ELR (cell line): ENCODE measurements at places on chromosomes 6 and 20.

- peak; percentile 81 for DNase-seq
Observed at GRCh38 chr6:9657994-9658393, 756.9 kb downstream of the TFAP2A start.

DNA sequence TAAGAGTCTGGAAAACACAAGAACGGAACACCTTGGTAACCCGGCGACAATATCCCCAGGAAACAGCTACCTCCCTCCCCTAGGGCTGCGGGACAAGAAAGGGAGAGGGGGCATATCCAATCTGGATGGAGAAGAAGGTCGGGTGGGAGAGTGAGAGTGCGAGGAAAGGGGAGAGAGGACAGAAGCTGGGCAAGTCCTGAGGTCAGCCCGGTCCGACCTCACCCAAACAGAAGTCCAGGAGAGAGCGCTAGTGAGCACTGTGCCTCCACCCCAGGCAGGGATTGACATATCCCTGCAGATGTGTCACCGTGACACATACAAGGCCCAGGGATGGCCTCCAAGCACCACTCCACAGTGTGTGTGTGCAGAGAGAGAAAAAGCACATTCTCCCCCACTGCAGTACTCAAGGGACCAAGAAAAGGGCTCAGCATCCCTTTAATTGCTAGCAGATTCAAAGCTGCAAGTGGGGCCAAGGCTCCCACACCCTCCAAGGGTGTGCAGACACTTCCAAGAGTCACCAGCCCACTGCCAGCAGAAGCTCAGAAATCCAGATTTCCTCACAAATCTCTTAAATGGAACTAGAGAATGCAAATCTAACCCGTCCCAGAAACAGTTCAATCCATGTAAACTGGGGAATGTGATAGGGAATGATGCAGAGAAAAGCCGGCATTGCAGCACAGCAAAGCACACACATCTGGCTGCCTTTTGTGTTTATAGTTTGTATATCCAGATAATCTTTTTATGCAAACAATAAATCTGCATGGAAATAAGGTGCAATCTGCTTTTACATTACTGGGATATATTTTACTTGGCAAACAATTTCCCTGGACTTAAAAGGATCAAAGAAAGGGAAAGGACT, 3.1 kb downstream of the PXDC1 start:
- peak; percentile 95 for DNase-seq

DNA sequence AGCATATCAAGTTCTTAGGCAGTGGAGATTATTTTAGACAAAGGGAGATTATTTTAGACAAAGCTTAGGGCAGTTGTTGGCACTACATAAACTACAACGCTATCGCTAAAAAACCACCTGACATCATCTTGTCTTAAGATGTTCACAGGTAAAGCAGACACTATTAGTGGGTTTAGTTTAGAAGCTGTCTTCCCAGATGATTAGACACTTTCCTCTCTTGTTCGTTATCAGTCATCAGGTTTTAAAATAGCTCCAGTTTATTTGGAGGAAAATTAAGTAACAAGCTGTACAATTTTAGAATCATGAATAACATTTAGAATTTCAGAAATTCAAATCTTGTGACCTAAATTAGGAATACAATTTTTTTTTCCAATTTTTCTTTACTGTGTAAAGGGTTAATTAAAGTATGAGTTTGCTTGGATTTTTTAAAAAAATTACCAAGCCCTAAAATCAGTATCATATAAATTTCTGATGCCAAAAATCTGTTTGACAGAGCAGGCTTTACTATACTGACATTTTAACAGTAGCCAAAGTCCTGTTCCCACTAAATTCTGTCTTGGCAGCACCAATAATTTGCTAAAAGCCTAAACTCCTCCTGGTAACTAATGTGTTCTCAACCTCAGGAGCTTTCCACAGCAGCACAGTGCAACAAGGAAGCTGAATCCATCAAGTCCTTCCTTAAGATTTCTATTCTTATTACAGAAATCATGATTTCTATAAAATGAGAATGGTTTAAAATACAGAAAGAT, 109.0 kb downstream of the HIVEP2 start:
- DNase-seq = no peak

GRCh38 chr6:144145541-144145940, 4.8 kb upstream of the STX11 start:
- DNase-seq = peak; percentile 34

DNA sequence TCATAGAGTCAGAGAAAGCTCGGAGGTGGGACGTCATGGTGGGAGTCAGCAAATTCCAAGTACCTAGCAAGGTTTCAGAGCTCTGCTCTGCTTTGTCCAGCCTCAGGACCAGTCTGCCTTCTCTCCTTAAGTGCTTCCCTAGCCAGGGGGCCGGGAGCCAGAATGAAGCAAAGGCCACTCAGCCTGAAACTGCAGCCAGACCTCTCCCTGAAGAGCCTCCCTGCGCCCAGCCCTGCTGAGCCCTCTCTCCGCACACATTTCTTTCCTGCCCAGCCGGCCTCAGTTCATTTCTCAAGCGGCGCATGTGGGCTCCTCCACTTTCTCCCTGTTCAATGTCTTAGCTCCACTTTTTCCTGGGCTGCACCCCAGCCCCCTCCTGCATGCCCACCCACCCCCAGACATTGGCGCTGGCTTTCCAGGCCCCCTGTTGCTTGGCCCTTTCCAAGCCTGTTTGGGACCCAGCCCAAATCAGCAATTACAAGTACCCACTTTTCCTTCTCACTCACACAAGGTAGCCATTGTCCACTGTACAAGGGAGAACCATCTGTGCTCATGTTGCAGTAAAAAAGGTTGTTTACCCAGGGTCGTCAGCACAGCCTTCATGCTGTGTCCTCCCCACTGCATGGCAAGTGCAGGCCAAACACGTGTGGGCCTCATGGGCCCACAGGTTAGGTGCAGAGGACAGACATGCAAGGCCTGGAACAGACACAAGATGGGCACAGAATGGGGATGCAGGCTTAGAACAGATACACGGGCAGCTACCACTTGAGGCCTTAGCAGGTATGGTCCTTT, 147.1 kb downstream of the MRPL14 start:
- no peak for DNase-seq

DNA sequence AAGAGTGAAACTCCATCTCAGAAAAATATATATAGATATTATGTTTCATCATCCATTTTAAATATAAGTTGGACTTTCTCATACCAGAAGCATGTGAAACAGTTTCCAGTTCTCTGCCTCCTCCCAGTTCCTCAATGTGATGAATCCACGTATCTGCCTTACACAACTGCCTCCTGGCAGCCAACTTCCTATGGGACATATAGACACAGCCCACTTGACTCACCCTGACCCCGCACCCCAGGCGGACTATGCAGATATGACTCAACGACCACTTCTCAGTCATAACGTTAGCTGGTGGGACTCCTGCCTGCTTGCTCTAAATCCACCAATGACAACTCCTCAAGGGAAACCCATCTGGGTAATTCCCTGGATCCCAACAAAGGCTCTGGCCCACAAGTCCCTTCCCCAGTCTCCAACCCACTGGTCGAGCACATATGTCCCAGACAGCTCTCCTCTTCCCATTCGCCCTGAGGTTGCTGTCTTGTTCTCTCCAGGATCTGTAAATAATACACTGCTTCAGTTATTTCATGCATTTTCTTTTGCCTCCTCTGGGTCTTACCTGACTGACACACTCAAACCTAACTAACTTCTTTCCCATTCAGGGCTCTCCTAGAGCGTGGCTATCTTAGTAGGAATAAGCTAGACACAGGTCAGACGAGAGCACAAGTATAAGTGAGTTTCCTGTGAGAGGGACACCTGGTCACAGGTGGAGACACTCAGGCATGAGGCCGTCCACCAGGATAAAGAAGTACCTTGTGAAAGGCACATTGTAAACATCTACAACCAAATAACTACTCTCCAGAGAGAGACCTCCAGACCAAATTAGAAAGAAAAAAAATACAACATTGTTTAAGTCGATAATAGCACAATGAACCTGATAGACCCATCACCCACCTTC, 548.5 kb downstream of the CD83 start:
- peak; percentile 100 for DNase-seq

DNA sequence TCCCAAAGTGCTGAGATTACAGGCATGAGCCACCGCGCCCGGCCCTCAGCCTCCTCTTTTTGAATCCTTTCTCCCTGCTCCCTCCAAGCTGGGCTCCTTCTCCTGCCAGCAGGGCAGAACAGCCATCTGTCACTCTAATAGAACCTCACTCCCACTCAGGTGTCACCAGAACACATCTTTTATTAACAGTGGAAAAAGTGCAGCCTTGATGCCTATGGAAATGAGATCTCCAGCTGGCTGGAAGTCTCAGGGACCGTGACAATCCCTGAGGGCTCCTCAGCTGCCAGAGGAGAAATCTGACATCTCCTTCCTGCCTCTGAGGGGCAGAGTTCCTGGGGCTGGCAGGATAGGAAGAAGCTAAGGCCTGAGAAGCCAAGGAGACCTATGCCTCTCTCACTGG, 28.0 kb downstream of the TMC2 start:
- no peak for DNase-seq

DNA sequence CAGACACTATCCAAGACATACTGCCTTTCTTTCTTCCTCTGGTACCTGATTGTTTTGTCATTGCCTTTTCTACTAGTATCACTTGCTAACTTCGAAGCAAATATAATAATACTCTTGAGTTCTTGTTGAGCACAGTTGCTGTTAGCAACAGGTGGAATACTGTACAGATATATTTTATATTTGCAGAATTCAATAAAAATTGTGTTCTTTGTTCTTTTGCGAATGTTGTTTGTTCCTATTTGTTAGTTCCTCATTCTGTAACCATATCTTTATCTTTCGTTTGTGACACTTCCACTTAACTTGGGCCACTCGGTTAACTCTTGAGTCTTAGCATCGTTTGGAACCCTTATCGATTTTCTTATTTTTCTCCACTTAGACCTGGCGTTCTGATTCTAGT, 868 bp downstream of the CYB5R4 start:
- no peak for DNase-seq

GRCh38 chr6:91132461-91132860, 545.6 kb upstream of the MAP3K7 start:
- DNase-seq = no peak

DNA sequence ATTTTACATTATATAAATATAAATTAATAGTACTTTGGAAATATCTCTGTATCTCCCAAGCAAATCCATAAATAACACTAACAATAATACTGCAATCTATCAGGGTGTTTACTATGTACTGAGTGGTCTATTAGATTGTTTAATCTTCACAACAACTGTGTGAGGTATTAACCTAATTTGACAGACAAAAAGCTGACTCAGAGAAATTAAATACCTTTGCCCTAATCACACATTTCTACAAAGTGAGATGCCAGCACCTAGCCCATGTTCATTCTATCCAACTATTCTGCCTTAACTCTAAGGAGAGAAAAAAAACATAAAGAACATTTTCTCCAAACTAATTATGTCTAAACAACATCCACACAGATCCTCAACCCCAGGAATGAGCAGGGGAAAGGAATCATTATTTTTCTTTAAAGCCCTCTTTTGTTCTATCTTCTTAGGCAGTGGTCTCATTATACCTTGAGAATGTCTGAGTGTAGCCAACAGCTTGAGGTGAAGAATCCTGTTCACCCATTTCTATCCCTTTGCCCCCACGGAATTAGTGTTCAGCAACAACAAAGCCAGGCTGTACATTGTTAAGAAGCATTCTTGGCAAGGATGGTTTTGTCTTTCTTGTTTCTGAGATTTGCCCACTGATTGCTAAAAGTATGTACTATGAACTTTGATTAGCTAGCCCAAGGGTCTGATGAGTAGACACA, 42.7 kb downstream of the PRL start:
- no peak for DNase-seq

- peak; percentile 97 for DNase-seq
Observed at GRCh38 chr6:37818536-37819176, 871 bp upstream of the ZFAND3 start.

GRCh38 chr6:158552055-158552795, 7.7 kb upstream of the TMEM181 start:
- no peak for DNase-seq

DNA sequence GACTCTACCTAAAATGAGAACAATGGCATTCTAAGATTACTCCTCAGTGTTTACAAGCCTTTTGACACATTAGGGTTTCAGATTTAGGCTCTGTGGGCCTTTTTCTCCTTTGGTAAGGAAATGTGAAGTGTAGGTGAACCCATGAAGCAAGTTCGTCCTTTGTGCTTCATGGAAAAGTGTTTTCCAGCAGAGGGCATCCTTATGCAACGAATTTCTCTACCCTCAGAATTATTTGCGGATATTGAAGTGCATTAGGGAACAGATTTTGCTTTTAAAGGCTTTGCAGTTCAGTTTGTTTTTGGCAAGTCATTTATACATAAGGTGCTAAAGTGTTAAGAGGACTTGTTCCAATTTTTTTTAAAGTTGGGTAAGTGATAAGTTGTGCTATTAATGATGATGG, 55.7 kb upstream of the FERMT1 start:
- peak; percentile 24 for DNase-seq

DNA sequence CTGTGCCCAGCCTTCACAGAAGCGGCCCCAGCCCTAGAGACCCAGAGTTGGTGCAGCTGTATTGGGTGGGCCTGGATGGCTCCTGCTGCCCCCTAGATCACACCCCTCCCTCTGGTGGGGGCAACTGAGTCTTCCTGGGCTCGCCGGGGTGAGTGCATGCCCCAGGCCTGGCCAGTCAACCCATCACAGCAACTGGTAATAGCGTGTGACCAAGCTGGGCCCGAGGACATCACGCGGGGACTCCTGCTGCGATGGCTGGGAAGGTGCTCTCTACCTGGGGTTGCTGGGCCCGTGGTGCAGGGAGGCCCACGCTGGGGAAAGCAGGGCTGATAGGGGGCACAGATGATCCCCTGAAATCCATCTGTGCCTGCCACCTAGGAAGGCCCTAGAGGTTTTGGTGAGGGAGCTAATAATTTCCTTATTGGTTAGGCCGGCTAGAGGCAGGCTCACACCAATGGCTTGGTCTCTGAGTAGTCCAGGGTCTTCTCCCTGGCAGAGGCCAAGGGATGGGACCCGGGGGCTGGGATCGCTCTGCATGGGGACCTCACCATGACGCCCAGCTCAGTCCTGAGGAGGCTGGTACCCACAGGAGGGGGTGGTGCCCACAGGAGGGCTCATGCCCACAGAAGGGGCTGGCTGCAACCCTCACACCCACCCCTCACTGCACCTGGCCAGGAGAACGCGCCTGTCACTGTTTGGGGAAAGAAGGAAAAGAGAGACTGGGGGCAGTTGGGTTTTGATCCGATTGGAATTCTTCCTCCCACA, 103.9 kb downstream of the ASXL1 start:
- no peak for DNase-seq

DNA sequence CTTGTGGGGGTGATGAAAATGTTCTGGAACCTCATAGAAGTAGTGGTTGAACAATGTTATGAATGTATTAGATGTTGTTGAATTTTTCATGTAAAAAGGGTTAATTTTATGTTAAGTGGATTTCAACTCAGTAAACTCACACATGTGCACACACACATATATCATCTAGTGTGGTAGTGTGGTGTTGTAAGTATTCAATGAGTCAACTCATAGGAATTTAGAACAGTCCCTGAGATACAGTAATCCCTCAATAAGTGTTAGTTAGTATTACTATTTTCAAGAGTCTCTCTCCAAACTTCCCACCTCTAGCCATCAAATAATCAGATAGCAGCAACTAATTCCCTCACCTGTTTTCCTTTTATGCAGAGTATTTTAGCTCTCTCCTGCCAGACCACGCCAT, 563.1 kb upstream of the JARID2 start:
- peak; percentile 77 for DNase-seq
